GM10248 (cell line): ENCODE measurements at places on chromosomes 7 and 10.

- no peak for DNase-seq
Measured at GRCh38 chr7:128014811-128015210, 16.4 kb downstream of the LRRC4 start.

DNA sequence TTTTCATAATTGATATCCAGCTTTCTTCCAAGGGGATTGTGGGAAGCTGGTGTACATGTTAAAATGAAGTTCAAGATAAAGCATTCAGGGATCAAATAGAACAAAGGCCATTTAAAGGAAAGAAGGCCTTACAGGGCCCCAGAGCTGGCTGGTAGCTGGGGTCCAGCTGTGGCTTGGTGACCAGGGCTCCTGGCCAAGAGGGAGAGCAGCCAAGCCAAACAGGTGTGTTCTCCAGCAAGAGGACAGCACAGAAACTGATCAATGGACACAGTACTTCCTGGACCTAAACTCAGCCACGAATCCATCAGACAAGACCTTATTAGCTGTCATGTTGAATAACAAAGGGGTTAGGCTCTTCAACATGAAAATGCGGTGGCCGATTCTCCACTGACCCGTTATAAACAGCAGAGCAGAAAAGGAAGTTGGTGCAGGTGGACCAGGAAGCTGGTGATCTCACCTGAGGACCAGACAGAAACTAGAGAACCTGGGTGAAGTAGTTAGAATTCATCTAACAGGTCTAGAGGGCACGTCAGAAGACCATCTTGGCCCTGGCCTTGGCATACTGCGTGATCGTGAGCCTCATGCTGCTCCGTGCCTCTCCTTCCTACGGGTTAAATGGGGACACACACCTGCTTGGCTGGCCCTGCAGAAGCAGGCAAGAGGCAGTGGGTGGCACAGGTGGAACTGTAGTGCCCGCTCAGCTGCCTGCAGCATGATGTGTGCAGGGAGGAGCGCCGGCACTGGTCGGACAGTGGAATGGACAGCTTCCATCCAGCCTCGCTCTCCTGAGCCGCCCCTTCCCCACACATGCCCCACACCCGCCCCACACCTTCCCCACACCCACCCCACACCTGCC is 53.8 kb downstream of the PARP12 start:
- DNase-seq = no peak

DNA sequence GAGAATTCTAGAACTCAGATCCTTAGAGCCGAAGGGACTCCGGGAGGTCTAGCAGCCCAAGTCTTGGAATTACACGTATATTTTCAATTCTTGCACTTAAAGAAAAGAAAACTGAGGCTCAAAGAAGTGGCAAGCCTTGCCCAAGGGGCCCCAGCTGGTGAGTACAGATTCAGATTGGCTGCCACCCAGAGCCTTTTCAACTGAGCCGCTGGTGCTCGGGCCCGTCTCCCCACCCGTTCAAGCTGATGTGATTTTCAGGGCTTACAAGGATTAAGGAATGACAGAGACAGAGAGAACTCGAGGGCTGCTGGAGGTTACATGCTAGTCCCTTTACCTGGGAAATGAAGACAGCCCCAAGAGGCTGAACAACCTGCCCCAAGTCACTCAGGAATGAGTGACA is 117.8 kb downstream of the ABLIM1 start:
- DNase-seq = no peak

DNA sequence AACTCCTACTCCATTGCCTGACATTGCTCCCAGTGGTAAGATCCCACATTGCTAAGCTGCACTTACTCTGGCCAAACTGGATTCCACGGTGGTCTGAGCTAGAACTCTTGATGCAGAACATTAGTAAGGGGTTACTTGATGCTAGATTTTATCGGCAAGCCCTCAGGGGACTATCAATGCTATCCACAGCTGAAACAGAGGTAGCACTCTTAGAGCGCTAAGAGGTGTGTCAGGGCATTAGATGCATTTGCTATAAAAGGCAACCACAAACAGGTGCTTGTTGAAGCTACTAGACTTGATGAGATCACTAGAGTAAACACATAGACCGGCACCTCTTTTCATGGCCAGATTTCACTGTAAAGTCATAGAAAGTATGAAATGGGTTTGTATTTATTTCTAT is 116.3 kb downstream of the MDFIC start:
- no peak for DNase-seq

DNA sequence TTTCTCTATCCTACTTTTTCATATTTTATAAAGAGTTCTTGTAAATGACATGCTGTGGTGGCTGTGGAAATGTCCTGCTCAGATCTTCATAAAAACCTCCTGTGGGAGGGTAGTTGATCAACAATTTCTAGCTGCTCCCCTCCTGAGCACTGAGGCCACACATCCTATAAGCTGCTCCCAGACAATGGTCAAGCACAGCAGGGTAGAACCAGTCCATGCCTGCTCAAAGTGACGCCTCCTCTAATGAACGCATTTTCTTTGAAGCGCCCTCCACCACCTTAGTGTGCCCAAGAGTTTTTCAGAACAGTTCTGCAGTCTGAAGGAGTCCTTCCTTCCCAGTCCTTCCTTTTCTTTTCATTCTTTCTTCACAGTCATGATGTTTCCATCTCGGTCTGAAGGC is 298.6 kb upstream of the CACNA2D1 start:
- no peak for DNase-seq

GRCh38 chr10:24701447-24701846 is 22.2 kb downstream of the ARHGAP21 start:
- peak; percentile 38 for DNase-seq

- no peak for DNase-seq
Measured at GRCh38 chr10:69474742-69475432, 23.6 kb downstream of the TSPAN15 start.

DNA sequence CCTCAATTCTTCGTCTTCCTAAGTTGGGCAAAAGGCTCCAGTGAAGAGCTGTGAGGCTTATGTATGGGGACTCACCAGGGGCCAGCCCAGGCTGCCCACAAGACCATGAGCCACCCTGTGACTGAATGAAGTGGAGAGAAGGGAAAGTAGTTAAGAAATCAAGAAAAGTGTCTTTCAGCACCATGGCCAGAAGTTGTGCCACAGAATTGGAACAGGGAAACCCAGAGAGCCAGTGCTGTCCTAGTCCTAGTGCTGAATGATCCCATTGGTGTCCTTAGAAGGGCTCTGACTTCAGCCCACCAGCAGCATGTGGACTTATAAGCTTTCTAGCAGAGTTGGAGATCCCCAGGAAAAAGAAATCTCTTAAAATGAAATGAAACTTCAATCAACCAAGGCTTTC is 37.0 kb upstream of the CCSER2 start:
- no peak for DNase-seq

- no peak for DNase-seq
Measured at GRCh38 chr10:86325158-86325557, 41.4 kb downstream of the GRID1 start.

DNA sequence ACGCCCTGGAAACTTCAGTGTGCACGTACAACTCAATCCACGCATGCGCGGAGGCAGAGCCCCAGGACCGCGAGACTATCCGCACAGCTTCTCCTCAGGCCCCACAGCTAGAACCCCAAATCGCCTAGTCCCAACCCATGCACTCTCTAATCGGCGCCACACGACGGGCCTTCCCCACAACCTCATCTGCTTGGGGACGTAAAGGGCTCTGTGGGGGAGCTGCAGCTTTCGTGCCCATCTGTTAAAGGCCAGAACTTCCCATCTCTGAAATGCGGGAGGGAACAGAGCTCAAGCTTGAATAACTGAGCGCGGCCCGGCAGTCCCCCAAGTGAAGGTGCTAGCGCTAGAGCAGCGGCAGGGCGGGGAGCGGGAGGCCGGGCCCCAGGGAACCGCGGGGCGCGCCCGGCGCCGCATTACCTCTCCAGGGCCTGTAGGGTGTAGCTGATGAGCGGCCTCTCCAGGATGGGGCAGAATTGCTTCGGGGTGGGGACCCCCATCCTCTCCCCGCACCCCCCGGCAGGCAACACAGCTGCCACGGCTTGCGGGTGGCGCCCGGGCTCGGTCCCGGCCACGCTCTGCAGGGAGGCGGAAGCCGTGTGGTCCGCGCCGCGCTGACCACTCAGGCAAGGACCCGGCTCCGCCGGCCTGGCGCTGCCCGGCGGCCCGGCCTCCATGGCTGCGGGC is 547 bp downstream of the CRPPA start:
- peak; percentile 70 for DNase-seq

GRCh38 chr7:99707096-99707495 is 27.3 kb upstream of the CYP3A5 start:
- DNase-seq = no peak

- no peak for DNase-seq
Measured at GRCh38 chr10:108757946-108758345, 1165.4 kb downstream of the XPNPEP1 start.

DNA sequence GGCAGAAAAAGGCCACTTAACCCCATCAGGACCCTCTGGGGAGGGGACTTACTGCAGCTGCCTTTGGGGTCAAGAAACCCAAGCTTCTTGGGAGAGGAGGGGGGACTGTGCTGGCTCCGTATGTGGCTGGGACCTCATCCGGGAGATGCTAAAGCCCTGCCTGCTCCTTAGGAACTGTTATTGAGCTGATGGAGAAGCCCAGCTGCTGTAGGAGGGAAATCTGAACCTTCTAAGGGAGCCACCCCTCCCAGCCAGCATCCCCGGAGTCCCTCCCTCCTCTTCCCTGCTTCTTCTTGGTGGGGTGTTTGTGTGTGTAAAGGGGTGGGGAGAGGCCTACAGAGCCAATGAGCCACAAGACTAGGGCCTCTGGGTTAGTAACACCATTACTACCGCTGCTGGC is 8.2 kb downstream of the KCNIP2 start:
- no peak for DNase-seq

GRCh38 chr7:44187636-44188416 is 1.4 kb downstream of the GCK start:
- no peak for DNase-seq

DNA sequence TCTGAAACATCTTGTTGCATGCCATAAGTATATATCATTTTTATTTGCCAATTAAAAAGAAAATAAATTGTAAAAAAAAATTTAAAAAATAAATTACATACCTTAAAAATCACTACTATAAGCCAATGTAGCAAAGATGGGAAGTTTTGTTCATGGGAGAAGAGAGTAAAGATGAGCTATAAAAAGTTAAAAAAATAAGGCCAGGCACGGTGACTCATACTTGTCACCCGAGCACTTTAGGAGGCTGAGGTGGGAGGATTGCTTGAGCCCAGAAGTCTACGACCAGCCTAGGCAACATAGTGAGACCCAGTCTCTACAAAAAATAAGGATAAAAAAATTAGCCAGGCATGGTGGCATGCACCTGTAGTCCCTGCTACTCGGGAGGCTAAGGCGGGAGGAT is 8.4 kb upstream of the STK32C start:
- DNase-seq = no peak

- no peak for DNase-seq
Measured at GRCh38 chr10:104103956-104104355, 18.0 kb upstream of the SFR1 start.

DNA sequence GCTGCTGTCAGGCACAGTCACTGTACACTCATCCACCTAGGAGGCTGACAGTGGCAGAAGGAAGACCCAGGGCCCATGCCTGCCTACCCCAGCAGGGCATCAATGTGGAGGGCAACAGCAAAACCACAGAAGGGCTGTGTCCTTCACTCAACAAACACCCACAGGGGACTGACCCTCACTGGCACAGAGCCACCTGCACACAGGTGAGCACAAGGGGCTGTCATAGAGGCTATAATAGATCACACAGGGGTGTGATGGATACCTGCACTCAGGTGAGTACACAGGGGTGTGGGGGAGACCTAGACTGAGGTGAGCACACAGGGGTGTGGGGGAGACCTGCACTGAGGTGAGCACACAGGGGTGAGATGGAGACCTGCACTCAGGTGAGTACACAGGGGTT is 132.8 kb upstream of the TCERG1L start:
- DNase-seq = no peak
